Lower lobe of right lung (tissue), 2 donors: ENCODE measurements at places on chromosomes 12 and 14. TPM values are rescaled to one million over a fixed set of nuclear protein-coding genes. Genes with fewer than 3 reads are reported as not detected.

Gene SLCO1B1
- total RNA-seq = not detected

Gene COPZ1
- total RNA-seq = 129 TPM

Gene DBX2
- total RNA-seq = 0.12 TPM

Gene SRRM4
- not detected for total RNA-seq

Gene KCNH3
- 2.3 TPM for total RNA-seq

Gene FAIM2
- 2.9 TPM for total RNA-seq

Gene FOXN4
- not detected for total RNA-seq

Gene FIGNL2
- 0.95 TPM for total RNA-seq

Gene USP44
- total RNA-seq = 17.8 TPM

Gene MFAP5
- 50.2 TPM for total RNA-seq

Gene KRT3
- not detected for total RNA-seq

Gene SLC38A2
- 284 TPM for total RNA-seq

GRCh38 chr14:95341564-95341963 is 21.9 kb upstream of the CLMN start:
- DNase-seq = no peak

GRCh38 chr12:31518680-31519227 is 72.2 kb downstream of the DENND5B start:
- DNase-seq = no peak

- no peak for DNase-seq
Observed at GRCh38 chr14:33561488-33562175, 389.2 kb downstream of the EGLN3 start.

DNA sequence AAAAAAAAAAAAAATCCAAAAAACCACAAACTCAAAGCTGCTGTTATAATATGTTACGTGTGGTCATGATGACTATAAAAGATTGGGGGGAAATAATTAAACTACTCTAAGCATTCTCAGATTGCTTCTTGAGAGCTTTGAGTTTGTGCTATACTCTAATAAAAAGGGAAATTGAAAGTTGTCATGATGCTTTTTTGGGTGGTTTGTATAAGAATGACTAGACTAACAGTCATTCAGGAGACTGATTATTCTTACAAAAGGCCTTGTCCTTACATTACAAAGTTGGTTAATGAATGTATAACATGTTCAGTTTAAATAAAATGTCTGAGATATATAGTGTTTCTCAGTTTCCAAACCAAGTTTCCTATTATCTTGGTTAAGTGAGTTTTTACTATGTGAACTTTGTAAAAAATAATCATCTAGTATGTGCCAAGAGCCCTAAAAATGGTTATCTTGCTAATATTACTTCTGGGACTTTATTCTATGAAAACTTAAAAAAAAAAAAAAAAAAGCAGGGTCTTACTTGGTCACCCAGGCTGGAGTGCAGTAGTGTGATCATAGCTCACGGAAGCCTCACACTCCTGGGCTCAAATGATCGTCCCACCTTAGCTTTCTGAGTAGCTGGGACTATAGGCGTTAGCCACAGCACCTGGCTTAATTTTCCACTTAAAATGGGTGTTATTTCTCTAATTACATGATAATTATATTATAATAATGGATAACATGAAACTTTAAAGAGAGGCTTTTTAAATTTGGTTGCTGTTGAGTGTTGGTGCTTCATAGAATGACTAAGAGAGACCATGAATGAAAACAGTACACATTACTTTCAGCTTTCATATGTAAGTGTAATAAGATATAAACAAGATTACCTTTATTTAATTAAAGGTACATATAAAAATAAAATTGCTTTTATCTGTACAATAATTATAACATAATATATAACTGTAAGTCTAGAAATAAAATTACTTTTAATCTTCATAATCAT is 459.6 kb upstream of the RGS6 start:
- DNase-seq = no peak

GRCh38 chr12:124392667-124393413 is 97.9 kb downstream of the RFLNA start:
- DNase-seq = peak; percentile 79

DNA sequence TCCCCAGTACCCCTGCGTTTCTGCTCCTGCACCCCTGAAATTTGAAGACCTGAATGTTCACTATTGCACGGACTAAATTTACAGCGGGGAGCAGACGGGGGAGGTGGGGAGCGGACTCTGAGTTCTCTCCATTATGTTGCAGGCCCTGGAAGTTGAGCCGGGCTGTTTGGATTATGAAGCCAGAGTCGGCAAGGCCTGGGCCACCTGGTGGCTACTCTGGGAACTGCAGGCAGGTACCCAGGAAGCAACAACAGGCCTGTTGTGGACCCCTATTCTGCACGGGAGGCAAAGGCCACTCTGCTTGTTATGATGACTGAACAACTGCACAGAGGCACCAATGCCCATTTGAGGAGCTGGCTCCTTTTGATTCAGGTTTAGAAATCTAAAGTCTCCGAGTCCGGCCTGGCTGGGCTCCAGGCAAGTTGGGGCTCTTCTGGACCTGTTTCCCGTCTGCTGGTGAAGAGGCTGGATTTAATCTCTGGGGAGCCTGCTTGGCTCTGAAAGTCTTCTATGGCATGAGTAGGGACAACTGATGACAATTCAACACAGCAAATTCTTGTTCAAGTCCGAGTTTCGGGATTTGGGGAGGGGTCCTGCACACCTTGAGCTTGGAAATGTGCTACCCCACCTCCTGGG is 34.1 kb upstream of the FAM181A start:
- DNase-seq = peak; percentile 81

- no peak for DNase-seq
Observed at GRCh38 chr14:85301506-85301905, 228.4 kb upstream of the FLRT2 start.

GRCh38 chr14:54498095-54498531 is 9.3 kb upstream of the GMFB start:
- no peak for DNase-seq

DNA sequence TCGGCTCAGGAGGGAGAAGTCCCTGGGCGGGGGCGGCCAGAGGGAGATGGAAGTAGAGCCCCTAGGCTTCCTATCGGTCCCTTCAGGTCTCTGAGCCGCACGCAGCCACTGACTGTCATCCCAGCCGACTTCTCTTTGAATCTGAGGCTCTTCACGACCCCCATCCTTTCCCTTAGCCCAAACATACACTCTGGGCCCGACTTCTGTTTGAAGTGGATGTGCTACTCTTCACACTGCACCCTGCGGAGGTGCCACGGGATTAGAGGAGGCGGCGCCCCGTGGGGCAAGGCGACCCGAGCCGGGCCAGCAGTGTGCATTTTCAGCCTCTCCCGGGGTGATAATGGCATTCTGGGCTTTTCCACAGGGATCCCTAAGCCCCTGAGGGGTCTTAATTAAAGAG is 6.0 kb upstream of the DACT1 start:
- DNase-seq = no peak

DNA sequence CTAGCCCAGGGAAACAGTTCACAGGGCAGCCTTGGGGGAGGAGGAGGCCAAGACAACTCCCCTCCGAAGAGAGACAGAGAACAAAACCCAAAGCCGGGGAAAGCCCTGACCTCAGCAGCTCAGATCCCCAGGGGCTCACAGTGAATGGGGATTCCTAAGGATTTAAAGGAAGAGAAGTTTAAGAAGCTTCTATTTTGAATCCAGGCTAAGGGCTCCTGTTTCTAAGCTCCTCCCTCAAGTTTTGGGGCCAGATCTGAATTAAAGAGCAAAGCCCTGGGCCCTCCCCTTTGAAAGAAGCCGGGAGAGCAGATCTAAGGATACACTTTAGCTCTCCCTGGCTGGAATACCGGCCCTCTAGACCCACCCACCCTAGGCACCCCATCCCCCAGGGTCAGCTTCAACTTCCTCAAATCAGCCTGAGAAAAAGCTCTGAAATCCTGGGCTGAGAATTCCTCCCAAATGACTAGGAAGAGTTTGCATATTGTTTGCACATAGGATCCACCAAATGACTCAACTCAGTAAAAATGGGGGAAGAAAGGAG is 3.9 kb downstream of the KDM2B start:
- no peak for DNase-seq

GRCh38 chr12:51950682-51951198 is 759 bp upstream of the ACVR1B start:
- no peak for DNase-seq

DNA sequence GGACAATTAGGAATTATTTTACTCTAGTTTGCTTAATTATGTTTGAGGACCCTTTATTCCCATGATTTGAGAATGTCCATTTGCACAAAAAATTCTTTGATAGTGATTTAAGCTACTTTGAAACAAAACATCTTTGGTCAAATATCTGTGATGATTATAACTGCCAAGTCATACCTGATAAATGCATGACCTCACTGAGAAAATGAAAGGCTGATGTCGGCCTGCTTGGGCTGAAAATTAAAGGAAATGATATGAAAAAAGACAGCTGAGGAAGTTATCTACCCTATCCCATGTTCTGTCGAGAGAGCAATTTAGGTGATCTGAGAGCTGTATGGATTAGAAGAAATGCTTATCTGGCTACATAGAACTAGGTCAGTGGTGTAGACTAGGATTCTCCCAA is 43.6 kb downstream of the ATL1 start:
- DNase-seq = no peak

DNA sequence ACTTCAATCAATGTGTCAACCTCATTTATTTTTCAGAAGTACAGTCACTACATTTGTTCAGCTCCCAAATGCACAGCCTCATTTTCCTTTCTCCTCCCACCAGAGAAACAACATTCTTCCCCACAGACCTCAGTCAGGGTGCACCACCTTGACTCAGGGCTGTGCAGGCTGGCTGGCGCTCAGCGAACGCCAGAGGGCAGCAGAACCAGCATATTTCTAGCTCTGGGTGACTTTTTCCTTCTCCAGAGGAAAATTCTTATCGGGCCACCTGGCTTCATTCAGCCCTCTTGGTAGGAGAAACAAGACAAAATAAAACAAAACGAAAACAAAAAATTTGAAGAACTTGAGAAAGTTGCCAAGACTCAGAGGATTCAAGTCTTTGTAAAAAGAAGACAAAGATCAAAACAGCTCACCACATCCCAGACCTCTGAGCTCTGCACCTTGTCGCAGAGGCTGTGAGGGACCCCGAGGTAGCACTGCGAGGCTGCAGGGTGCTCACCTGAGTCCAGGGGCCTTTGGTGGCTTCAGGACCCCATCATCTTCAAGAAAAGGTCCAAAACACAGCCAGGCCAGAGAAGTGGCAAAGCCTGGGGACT is 33.7 kb downstream of the PAH start:
- peak; percentile 52 for DNase-seq

DNA sequence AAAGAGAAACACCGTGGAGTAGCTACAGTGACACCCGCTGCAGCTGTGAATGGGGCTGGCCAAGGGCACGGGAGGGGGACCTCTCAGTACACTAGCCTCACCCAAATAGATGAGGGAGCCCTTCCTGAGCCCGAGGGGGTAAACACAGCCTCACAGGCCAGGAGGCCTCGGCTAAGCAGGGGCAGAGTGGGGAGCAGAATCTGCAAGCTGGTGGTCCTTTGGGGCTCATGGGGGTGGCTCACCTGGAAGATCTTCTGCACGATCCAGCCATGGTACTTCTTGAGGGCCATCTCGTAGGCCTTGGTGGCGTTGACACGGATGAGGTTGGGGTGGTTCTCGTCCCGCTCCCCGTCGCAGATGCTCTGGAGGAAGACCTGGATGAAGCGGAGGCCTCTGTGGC is 22.2 kb upstream of the TRPV4 start:
- DNase-seq = no peak

DNA sequence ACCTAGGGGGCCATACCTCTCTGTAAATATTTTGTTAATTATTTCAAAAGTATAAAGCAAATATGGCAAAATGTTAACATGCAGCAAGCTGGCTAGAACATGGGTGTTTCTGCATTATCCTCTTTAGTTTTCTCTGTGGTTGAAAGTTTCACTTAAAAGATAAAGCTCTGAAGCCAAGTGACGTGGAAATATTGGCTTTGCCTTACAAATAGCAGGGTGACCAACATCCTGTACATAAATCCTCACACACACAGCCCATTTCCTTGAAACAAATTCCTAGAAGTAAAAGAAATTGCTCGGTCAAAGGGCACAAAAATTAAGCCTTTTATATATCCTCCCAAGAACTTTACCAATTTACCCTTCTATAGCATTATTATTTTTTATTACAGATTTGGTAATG is 10.6 kb upstream of the VWF start:
- no peak for DNase-seq

DNA sequence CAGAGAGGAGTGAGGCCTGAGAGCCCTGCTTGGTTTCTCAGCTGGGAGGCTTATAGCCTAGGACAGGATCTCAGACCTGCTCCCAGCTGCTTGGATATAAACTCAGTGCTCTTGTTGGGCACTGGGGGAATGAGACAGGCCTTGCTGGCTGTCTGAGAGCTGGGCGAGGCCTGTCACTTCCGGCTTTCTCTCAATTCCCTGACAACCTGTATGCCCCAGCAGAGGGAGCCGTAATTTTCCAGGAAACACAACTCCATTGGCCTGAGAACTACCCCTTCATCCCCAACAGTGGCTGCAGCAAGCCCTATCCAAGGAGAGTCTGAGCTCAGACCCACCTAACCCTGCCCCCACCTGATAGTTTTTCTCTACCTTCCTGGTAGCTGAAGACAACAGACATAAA is 258.3 kb upstream of the STXBP6 start:
- DNase-seq = no peak

- DNase-seq = no peak
Observed at GRCh38 chr12:17489452-17489851, 600.5 kb downstream of the RERGL start.

DNA sequence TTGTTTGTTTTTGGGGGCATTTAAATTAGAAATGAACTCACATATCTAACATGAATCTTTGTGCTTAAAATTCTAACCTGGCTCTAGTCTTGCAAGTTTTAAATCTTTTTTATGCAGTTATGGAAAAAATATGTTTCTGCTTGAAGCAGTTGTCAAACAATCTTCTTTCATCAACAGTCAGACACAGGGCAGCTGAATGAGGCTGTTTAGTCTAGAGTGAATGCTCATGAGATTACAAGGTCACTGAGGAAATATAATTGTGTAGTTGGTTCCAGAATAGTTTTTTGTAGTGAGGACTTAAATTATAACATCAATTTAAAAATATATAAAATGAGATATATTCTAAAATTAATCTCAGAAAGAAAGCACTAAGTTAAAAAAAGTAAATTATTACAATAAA is 76.5 kb downstream of the TRMT5 start:
- DNase-seq = no peak

GRCh38 chr12:124750149-124750656 is 113.5 kb downstream of the SCARB1 start:
- DNase-seq = no peak

- no peak for DNase-seq
Observed at GRCh38 chr14:39860596-39861228, 428.5 kb upstream of the FBXO33 start.

DNA sequence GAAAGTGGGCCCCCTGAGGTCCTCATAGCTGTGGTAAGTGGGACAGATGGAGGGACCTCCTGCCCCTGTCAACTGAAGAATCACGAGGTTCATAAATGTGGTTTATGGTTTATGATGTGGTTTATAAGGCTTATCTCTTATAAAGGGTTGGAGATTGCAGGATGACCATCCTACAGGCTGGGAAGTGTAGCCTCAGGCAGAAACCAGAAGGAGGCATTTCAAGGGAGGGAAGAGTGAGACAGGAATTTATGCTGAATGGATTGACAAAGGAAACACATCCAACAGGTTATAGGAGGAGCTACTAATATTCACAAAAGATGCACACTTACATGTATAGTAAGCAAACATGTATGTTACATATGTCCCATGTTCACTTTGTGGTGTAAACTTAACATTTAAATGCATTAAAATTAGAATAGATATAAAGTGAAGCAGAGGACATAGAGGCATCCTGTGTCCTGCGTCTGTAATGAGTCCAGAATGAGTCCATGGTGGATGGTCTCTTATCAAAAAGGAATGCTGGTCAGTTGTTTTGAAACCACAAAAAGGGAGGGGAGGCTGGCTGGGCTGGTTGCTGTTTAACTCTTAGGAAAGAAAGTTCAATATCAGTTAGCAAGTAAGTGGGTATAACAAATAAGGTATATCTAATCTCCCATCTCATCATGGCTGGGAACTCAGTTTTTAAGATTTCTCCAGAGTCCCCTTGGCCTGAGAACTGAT is 149.0 kb upstream of the RMST start:
- no peak for DNase-seq
